ENCODE measurements at places on chromosomes 7 and 10. TPM values are rescaled to one million over a fixed set of nuclear protein-coding genes. Genes with fewer than 3 reads are reported as not detected.

The ZFAND4 gene
- 11.9 TPM for total RNA-seq

The PILRA gene
- 4.2 TPM for total RNA-seq

The PHKG1 gene
- not detected for total RNA-seq

The CPXM2 gene
- 0.33 TPM for total RNA-seq

The SPDYE6 gene
- total RNA-seq = not detected

The CDC14C gene
- total RNA-seq = not detected

The AGR3 gene
- not detected for total RNA-seq

The TMEM254 gene
- total RNA-seq = 16.6 TPM

The TEX47 gene
- total RNA-seq = not detected

The SSC4D gene
- total RNA-seq = 15.6 TPM

The KCNMA1 gene
- total RNA-seq = 5.1 TPM

The SLC13A1 gene
- not detected for total RNA-seq

DNA sequence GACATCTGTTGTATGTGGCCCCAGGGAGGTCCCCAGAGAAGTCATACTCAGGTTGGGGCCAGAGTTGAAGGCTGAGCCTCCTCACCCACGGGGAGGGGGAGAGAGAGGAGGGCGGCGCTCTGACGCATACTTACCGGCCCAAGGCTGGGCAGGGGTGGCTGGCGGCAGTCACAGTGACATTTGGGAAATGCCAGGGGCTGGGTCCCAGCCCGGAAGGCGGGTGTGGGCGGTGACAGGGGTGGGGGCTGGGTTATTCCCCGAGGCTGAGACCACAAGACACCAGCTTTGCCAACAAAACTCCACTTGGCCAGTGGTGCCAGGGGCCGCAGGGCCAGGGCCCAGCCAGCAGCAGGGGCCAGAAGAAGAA, 41.1 kb downstream of the RASGEF1A start:
- peak; percentile 2 for DNase-seq

DNA sequence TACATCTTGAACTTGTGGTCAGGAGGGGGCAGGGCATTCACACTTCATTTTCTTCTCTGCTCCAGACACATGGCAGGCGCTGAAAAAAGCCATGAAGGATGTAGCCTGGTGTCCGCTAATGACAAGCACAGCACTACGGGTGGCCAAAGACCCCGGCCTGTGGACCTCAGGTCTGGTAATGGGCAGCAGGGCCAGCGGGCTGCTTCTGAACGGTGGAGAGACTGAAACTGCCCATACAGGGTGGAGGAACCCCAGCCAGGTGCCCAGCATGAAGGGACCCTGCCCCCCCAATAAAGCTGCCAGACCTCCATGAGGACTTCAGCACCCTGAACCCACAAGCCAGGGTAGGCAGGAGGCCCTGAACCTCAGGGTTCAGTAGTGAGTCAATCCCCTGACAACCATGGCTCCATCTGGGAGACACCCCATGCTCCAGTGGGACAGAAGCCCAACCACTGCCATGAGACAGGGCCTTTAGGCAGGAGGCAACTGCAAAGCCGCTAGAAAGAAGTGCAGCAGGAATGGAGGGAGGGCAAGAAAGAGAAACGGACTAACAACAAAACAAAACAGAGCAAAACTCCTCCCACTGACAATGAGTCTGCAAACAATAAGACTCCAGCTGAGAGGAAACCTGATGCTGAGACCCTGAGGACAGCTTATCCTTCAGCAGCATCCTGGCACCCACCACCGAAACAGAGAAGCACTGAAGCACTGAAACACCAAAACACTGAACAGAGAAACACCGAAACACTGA, 140.2 kb upstream of the PPP2R2D start:
- no peak for DNase-seq

DNA sequence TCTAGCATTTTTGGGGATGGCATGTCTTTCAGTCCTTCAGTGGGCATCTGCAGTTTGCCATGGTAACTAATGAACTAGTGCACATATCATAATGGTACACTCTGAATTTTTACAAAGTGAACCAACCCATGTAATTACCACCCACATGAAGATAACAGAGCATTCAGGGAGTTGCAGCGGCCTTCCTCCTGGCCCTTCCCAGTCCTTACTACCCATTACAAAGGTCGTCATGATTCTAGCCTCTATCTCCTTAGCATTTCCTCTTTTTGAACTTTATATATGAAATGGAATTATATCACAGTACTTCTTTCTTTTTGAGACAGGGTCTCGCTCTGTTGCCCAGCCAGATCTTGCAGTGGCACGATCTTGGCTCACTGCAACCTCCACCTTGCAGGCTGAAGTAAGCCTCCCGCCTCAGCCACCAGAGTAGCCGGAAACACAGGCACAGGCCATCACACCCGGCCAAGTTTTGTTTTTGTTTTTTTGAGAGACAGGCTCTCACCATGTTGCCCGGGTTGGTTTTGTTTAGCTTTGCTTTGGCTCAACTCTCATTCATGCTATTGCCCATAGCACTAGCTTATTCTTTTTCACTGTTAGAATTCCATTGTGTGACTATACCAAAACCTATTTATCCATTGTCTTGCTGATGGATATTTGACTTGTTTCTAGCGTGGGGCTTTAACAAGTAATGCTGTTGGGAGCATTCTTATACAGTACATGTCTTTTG, 79.2 kb downstream of the APBB1IP start:
- no peak for DNase-seq

GRCh38 chr10:8269976-8270375, 215.5 kb downstream of the GATA3 start:
- no peak for DNase-seq

GRCh38 chr7:18356191-18356645, 139.3 kb upstream of the HDAC9 start:
- DNase-seq = no peak

- DNase-seq = no peak
Observed at GRCh38 chr10:111103196-111103840, 26.5 kb downstream of the ADRA2A start.

- DNase-seq = no peak
Observed at GRCh38 chr10:124166431-124167125, 73.2 kb upstream of the CHST15 start.

DNA sequence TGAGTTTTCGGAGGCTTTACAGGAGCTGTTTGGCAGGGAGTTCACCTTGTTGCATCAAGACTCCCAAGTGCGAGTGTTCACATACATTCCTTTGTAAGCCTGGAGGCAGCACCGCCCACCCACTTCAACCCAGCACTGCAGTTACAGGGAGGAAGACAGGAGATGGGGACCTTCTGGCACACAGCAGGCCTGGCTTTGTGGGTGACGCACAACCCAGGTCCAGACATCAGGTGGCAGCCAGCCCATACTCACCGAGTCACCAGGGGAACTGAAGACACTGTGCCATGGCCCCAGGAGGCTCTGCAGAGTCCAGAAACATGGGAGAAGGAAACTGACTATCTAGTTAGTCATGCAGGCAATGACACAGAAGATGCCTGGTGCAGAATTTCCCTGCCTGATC, 305.9 kb upstream of the RNF32 start:
- no peak for DNase-seq

GRCh38 chr7:81768951-81769778, 682 bp downstream of the HGF start:
- DNase-seq = no peak

DNA sequence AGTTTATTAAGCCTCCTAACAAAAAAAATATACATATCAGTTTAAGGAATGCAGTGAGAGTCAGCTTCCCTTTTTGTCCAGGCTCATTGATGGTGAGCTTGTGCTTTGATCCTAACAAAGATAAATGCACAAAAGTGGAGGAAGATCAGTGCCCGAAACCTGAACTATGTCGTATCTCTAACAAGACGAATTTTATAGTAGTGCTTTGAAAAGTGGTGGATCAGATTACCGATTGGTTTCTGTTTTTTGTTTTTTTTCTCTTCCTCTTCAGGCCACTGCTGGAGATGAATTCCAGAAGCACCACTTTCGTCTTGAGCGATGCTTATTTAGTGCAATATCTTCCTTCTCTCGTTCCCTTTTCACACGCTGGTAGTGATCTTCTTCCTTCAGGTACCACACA, 72.8 kb downstream of the RHOBTB1 start:
- no peak for DNase-seq

GRCh38 chr7:136034132-136034531, 57.0 kb upstream of the MTPN start:
- no peak for DNase-seq

DNA sequence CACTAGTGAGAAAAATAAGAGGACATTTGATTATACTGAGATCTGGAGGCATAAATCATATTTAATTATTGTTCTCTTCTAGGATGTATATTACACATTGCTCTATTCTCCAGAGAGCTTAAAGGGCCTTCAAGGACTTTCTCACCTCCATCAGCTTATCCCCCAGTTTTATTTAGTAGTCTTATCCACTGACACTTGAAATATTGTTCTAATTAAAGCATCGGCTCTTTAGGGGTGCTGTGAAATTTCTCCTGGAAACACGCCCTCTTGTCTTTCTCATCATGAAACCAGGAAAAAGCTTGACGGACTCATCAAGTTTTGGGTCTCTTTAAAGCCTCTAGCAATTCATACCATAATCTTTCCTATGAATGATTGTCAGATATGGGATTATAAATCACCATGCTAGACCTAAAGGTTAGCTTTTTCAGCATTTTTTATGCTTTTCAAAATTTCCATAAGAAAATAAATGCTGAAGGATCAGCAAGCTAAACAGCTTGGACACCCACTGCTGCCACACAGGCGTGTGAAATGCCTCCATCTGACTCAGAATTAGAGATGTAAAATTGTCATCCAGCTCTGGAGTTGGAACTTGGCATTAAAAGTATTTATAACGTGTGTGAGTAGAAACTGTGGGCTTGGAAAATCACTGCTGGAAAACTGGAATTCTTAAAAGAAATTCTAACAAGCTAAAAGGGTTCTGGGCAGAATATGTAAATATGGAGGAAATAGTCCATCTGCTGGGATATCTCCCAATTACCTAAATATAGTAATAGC, 216.3 kb downstream of the CHRM2 start:
- no peak for DNase-seq

DNA sequence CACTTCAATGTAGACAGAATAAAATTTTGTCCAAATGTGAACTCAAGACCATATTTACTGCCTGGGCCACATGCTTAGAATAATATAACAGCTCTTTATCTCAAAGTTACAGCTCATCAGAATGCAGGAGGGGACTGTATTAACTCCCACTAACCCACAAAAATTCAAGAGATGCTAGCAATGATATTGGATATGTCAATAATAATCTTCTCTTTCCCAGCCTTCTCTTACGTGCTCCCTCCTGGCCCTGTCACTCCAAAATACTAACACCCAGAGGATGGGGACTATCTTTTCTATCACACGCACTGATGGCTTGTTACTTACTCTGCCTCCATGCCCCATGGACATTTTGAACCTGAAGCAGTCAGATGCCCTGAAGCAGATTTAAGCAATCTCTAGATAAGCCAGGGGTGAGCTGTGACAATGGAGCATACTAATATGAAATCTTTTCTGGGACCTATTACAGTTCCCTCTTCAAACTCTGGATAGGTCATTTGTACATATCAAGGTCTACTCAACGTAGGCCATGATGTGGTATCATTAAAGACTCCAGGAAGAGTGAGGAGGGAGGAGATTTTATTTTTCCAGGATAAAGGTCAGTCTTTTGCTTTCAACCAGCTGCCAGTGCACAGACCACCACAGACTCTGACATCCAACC, 803.0 kb downstream of the GRM8 start:
- no peak for DNase-seq

DNA sequence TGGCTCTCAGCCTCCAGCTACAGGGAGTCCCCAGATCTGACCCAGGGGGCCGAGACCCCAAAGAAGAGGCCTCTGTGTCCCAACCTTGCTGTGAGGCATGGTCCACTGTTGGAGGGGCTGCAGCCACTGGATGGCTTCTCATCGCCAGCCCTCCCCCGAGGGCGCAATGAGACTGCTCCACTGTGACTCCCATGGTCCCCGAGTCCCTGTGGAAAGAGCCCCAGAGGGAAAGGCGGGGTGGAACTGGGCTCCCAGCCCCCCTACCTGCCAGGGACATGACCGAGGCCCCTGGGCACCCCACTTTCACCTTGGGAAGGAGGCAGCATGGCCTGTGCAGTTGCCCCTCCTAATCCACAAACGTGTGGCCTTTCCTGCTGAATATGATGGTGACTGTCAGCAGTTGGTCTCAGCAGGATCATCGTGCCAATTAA, 33.5 kb upstream of the RET start:
- no peak for DNase-seq

- no peak for DNase-seq
Observed at GRCh38 chr7:148708026-148708885, 9.6 kb downstream of the CUL1 start.

- DNase-seq = no peak
Observed at GRCh38 chr7:157362729-157363128, 25.9 kb downstream of the DNAJB6 start.

DNA sequence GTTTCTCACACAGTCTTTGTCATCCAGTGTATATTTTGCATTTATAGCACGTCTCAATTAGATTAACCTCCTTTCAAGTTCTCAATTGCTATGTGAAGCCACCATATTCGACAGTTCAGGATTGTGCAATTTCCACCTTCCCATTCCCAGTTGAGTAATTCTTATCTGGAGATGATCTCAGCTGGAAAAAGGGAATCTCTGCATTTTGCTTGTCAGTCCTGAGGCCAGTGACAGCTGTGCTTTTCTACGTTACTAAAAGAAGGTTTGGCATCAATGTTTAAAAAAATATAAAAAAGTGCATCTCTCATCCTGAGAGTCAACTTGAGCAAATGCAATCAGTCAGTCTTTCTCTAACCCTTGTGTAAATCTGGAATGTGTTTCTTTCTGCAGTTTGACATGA, 247.7 kb downstream of the PRKG1 start:
- no peak for DNase-seq

DNA sequence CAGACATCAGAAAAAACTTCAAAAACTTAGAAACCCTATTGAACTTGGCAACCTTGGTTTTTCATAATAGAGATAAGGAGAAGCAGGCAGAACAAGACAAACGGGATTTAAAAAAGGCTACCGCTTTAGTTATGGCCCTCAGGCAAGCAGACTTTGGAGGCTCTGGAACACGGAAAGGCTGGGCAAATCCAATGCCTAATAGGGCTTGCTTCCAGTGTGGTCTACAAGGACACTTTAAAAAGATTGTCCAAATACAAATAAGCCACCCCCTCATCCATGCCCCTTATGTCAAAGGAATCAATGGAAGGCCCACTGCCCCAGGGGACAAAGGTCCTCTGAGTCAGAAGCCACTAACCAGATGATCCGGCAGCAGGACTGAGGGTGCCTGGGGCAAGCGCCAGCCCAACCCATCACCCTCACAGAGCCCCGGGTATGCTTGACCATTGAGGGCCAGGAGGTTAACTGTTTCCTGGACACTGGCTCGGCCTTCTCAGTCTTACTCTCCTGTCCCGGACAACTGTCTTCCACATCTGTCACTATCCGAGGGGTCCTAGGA, 115.3 kb downstream of the NRCAM start:
- no peak for DNase-seq

- no peak for DNase-seq
Observed at GRCh38 chr10:75191821-75192568, 18.6 kb upstream of the VDAC2 start.

- no peak for DNase-seq
Observed at GRCh38 chr10:71927159-71927558, 37.0 kb upstream of the CHST3 start.

- DNase-seq = peak; percentile 74
Observed at GRCh38 chr7:94436018-94436604, 41.4 kb downstream of the COL1A2 start.

- DNase-seq = no peak
Observed at GRCh38 chr10:72079356-72079755, 9.0 kb downstream of the SPOCK2 start.

GRCh38 chr10:101602761-101603398, 14.8 kb downstream of the DPCD start:
- DNase-seq = peak; percentile 92

GRCh38 chr10:29473406-29474100, 161.2 kb downstream of the SVIL start:
- no peak for DNase-seq
